Umbilical cord (tissue), 2 donors: ENCODE measurements at places on chromosomes 2 and 18. TPM values are rescaled to one million over a fixed set of nuclear protein-coding genes. Genes with fewer than 3 reads are reported as not detected.

GALNT14 gene
- 5.1 TPM for total RNA-seq

CABYR gene
- total RNA-seq, result 5.8 TPM

GRCh38 chr2:168712053-168712452, 90.4 kb upstream of the NOSTRIN start:
- DNase-seq, result peak; percentile 28

LPIN1 gene
- 23.1 TPM for total RNA-seq

- DNase-seq, result no peak
Measured at GRCh38 chr2:111958901-111959300, 60.5 kb downstream of the MERTK start.

FHL2 gene
- total RNA-seq, result 64.0 TPM

- DNase-seq, result peak; percentile 17
Measured at GRCh38 chr2:73759285-73759764, 20.6 kb downstream of the DUSP11 start.

CIB4 gene
- total RNA-seq, result not detected

- no peak for DNase-seq
Measured at GRCh38 chr2:99140860-99141109, 722 bp upstream of the C2orf15 start.

HNRNPLL gene
- 49.6 TPM for total RNA-seq

- no peak for DNase-seq
Measured at GRCh38 chr2:20465716-20466394, 19.0 kb downstream of the RHOB start.

DSG4 gene
- 0.24 TPM for total RNA-seq

- DNase-seq, result no peak
Measured at GRCh38 chr2:86750240-86750839, 30.2 kb downstream of the RMND5A start.

DNA sequence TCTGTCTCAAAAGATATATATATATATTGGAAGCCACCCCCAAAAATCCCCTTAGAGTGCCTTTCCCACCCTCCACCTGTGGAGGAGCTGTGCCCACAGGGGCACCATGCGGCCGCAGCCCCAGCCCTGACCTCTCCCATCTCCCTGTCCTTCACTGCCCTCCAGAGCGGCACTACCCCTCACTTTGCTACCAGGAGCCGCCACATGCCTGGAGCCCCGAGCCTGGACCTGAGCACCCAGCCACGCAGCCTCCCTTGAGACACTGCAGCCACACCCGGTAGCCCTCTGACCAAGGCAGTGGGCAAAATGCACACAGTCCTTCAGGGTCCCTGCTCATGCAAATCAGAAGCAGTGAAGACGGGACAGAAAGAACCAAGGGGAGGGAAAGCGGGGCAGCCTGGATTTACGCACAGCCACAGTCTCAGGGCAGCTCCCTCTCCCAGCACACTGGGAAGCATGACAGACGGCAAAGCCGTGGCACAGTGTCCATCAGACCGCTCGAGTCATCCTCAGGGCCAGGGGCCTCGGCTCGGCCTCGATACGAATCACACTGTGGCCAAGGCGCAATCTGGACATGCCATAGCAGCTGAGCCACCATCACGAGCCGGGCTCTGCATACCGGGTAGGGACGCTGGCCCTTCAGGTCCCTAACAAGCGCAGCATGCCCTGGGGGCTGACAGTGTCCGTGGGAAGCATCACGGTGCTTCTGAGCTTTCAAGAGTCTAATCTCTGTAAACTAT, 10.1 kb downstream of the HDAC4 start:
- DNase-seq, result no peak

WNT10A gene
- total RNA-seq, result 3.6 TPM

DNA sequence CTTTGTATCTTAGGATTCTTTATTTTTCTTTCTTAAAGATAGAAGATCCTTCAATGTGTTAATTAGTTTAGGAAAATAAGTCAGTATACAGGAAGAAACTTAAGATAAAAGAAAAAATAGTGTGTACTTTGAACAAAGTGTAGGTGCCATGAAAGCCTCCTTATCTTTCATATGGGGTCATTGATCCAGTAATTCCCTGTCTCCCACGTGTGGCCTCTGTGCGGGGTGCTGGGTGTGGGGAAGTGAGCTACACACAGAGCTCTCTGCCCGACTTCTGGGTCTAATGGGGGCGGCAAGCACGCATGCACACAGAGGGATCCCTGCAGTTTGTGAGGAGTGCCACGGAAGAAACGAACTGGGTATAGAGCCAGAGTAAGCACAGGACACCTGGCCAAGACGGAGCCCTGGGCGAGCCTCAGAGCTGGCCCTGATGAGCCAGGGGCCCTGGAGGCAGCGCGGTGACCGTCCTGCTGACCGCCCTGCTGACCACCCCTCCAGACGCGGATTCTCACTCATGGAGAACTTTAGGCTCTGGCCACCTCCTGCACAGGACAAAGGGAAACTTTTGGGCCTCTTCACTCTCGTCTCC, 253.5 kb downstream of the ACKR3 start:
- DNase-seq, result no peak

DNA sequence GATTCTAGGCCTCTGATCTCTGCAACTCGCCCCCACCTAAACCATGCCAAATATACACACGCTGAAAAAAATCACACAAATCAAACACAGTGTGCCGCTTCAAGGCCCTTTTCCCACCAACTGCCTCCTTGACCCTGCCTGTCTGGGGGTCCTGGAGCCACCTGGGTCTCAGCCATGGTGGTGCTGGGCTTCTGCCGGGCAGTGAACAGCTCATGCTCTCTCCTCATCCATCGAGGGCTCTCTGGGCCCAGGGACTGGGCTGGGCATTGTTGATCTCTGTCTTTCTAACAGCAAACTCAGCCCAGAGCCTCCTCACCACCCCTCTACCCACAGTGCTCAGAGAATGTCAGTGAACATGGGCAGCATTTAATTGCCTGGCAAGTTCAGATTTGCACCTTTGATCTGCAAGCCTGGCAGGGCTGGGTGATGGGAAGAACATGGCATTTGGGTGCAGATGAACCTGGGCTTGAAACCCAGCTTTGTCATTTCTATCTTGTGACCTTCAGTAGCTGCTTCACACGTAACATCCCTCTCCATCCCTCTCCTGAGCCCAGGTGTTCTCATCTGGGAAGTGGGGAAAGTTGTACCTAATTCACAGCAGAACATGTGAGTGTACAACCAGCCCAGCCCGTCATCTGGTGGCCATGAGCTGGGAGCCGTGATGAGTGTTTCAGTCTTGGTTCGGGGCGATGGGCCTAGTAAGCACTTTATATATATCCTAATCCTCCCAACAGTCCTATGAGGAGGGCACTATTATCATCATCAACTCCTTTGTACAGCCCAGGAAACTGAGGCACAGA, 46.1 kb downstream of the SDC1 start:
- no peak for DNase-seq

DTNA gene
- total RNA-seq, result 82.8 TPM

GRCh38 chr2:113116100-113116958, 11.1 kb upstream of the IL1RN start:
- no peak for DNase-seq

DNA sequence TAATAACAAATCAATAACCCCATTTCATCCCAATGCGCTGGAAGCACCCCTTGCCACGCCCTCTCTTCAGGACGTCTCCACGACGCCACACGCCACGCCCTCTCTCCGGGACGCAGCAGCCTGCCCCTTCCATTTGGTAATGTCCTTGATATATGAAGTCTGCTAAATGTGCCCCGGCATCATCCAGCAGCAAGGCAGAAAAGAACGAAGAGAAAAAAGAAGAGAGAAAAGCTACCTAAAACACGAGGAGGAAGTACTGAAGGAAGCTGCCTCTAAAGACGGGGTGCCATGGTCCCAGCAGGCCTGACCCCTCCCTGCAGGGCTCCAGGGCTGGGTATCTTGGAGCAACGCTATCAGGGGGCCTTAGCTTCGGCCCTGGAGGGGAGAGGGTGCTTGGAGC, 41.8 kb downstream of the CNGA3 start:
- DNase-seq, result no peak

- DNase-seq, result no peak
Measured at GRCh38 chr2:191155608-191156071, 4.8 kb upstream of the STAT4 start.

DNA sequence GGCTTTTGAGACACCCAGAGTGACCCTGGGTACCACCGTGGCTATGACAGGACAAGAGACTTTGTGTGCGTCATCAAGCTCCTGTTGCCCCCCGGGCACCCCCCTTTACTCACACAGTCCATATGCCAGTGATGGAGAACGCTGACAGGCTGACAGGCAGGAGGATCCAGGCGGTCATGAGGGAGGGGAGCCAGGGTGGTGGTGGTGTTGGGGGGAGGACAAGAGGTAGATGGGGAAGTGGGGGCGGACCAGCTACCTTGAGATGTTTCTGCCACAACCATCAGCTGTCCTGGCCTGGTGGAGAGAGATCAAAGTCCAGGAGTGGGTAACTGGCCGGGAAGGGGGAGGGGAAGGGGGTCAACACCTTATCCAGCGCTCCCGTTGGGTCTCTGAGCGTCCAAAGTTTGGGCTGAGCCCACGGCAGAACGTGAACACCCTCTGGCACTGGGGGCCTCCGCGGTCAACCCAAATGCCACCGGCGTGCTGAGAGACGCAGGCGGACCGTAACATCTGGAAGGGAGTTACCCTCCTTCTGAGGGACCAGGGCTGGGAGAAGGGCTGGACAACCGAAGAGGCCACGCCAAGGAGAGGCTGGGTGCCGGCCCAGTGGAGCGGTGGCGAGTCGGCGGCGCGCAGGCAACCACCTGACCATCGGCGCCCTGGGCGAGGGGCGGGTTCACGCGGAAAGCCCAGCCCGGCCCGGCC, 575 bp downstream of the TMEM150A start:
- DNase-seq, result peak; percentile 37

DNA sequence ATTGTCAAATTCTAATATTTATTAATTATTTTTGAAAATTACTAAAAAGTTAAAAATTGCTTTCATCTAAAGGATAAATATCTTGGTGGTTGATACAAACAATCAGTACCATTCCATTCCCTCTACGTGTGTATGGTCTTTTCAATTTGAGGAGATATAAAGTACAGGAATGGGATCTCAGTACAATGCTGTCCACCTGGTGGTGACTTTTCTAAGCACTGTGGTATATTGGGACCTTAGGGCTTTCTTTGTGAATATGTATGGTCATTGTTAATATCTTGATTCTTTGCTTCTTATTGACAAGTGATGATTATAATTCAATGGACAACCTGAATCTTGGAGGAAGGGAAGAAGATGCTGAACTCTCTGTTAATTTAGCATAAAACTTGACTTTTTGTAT, 83.1 kb downstream of the NBEAL1 start:
- DNase-seq, result no peak

LIMS2 gene
- total RNA-seq, result 30.6 TPM

TUBA4B gene
- 0.72 TPM for total RNA-seq

DNA sequence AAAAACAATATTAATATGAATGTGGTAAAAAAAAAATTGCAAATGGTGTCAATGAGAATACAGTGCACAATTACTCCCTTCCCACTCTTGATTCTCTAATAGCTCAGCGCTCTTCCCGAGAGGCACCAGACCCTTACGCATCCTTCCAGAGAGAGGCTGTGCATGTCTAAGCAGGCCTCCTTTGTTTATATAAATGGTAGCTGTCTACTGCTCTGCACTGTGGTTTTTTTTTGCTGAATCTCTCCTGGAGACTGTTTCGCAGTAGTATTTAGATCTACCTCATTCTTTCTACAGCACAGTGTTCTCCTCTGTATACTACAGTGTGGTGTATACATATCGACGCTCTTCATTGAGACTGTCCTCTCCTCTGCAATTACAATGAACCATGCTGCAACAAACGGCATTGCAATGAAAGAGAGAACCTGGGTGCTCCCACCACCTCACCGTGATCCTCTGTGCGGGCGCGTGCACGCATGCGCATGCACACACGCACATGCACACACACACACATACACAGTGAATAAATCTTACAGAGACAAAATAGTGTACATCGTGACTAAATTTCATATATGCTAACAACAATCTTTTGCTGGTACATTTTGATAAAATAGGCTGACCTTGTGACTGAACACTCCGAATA, 19.4 kb downstream of the SEPTIN10 start:
- DNase-seq, result peak; percentile 49

DNA sequence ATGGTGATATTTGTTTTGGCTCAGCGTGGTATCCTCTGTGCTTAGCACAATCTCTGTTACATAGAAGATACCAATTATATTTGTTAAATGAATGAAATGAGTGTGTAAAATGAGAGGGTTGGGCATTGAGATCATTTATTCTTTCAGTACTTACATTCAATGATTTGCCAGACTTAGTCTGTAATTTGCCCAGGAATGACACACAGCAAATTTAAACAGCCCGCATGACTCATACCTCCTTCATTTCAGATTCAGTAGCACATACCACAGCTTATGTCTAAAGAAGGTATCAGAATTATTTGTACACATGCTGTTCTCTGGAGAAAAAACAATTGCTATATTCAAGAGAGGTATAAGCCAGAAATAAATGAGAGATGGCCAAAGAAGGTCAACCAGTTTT, 37.0 kb downstream of the KLHL14 start:
- no peak for DNase-seq

DSEL gene
- 14.9 TPM for total RNA-seq

CCT4 gene
- total RNA-seq, result 71.0 TPM

- DNase-seq, result peak; percentile 42
Measured at GRCh38 chr2:39779341-39779851, 338 bp upstream of the THUMPD2 start.

APOB gene
- total RNA-seq, result 1.7 TPM

DNA sequence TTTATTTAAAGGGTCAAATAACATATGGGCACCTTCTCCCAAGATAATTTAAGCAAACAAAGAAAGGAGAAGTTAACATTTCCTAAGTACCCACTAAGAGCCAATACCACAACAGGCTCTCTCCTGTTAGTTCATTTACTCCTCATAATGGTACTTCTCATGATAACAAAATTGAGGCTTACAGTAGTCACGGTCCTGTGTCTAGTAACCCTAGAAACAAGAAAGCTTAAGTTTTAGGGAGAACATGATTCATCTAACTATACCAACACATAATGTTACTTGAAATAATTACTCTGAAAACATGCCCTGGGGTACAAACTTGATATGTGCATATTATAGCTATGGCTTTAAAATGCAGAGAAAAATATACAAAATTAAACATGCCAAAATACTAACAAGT, 19.8 kb downstream of the IWS1 start:
- DNase-seq, result no peak

FBXO48 gene
- 2.4 TPM for total RNA-seq

GRCh38 chr2:15599994-15600393, 8.3 kb downstream of the DDX1 start:
- DNase-seq, result no peak

PTPRN gene
- 5.5 TPM for total RNA-seq

DNA sequence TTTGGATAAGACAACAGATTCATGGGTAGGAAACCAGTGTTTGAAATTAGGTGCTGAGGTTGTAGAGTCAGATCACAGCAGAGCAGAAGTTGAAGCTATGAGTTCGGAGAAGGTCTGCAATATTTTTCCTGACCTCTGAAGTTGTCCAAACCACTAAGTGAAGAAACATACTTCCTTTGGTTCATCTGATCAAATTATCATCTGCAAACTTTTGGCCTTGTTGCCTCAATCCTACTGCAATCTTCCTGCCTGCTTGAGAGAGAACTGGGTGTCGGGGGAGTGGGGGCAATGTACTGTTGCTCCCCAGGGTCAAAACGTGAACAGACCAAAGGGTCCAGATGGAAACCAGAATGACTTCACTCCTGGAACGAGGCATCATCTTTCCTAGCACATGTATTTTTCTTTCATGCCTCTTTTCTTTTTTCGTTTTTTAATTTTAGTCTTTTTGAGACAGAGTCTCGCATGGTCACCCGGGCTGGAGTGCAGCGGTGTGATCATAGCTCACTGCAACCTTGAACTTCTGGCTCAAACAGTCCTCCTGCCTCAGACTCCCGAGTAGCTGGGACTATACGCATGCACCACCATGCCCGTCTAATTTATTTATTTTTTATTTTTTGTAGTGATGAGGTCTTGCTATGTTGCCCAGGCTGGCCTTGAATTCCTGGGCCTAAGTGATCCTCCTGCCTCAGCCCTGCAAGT, 42.7 kb downstream of the RAB31 start:
- no peak for DNase-seq
